ENCODE measurements at places on chromosomes 5 and 9. TPM values are rescaled to one million over a fixed set of nuclear protein-coding genes. Genes with fewer than 3 reads are reported as not detected.

Gene QRFP
- total RNA-seq, result not detected

Gene EXOC3
- 24.1 TPM for total RNA-seq

DNA sequence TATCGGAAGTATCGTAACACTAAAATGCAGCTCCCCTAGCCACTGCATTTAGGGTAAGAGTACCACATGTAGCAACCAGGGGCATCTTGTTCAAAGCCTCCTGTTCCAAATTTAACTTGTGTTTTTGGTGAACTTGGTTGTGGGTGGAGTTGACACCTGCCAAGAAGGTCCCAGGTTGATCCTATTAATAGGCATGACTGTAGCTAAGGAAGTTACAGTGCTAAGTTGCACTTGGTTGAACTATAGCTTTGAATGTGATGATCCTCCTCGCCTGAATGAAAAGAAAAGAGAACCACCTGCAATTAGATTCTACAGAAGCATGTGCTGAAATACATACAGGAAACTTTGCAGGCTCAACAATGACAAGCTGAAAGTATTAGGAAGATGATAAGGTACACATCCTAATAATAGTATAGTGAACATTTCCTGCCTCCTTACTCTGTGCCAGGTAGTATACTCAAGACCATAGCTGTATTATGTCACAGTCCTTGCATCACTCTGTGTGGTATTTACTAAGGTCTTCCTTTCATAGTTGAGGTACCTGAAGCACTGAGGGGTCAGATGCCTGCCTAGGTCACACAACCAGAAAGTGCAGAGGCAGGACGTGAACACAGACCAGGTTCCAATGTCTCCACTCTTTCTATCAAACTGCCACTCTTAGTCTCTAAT lies 64.5 kb upstream of the PIP5K1B start:
- DNase-seq, result no peak

DNA sequence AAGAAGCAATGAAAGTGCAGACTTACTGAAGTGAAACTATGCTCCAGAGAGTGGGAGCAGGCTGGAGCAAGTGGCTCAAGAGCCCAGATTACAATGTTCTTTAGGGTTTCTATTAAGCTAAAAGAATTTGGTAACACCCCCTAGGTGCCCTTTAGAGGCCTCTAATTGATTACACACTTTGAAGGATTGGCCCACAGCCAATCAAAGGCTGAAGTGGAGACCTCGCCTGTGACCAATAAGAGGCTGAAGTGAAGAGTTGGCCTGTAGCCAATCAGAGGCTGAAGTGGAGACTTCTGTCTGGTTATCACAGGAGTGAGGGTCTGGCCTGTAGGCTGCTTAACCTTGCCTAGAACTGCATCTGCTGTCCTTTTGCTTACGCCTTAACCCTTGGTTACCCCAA lies 46.7 kb upstream of the SPATA31C2 start:
- no peak for DNase-seq

All from H7 (cell line).